Left kidney (tissue), 8 donors: ENCODE measurements at places on chromosomes 3 and 15. TPM values are rescaled to one million over a fixed set of nuclear protein-coding genes. Genes with fewer than 3 reads are reported as not detected.

- no peak for DNase-seq
These were observed 104.4 kb downstream of the PPP2R3A start for GRCh38 chr3:136069933-136070332.

DNA sequence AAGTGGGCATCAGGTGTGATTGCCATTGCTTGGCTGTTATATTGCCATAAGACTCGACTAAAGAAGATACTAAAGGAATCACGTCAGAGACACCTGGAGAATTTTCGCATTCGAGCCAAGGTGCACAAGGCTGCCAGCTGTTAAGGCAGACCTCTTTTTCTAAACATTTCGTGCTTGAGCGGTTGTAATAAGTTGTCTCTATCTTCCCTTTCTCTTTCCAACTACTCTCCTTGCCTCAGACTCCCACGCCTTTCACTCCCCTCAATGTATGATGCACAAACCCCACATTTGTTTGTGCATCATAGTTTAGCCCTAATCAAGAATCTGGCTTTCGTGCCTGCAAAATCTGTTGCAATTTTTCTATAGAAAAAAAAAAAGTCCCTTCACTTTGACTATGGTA lies 118.0 kb downstream of the IQCH start:
- no peak for DNase-seq

DNA sequence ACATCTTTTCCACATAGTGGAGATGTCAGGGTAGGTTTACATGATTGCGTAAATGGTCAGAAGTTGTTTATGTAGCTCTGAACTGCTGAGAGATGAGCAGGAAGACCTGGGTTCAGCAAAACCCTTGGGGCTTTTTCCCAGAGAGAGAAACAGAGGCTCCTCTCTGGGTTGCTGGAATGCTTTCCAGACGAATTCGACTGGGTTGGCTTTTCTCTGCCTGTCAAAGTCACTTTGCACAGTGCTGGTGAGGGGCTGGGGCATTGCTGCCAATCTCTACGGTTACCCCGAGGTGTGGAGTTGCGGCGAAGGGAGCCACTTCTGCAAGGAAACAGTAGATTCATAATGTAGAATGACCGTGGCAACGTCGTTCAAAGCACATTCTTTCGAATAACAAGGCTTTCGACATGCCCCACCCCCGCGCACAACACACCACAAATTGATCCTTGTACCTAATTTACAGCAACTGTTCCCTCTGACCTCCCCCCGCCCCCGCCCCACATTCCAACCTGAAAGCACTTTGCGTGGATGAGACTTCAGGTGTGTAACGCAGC lies 950 bp upstream of the CNTN4 start:
- no peak for DNase-seq

The GADL1 gene
- polyA plus RNA-seq: 5.1 TPM

The CAMK2N2 gene
- 0.25 TPM for polyA plus RNA-seq

GRCh38 chr3:5122741-5123706 lies 932 bp downstream of the ARL8B start:
- DNase-seq: peak; percentile 20

The GOLGA8S gene
- 1.4 TPM for polyA plus RNA-seq

The ZNF148 gene
- polyA plus RNA-seq: 51.8 TPM

GRCh38 chr3:144585408-144585807 lies 613.8 kb downstream of the DIPK2A start:
- DNase-seq: no peak

The SUCNR1 gene
- 8.0 TPM for polyA plus RNA-seq

The SKOR1 gene
- 0.70 TPM for polyA plus RNA-seq

The COL8A1 gene
- polyA plus RNA-seq: 9.0 TPM

The AADACL2 gene
- not detected for polyA plus RNA-seq

- DNase-seq: no peak
These were observed 40.6 kb downstream of the TNK2 start for GRCh38 chr3:195867631-195868335.

- DNase-seq: no peak
These were observed 223.8 kb downstream of the RSRC1 start for GRCh38 chr3:158333736-158334135.

The ANKDD1A gene
- polyA plus RNA-seq: 8.8 TPM

The VPS8 gene
- 59.4 TPM for polyA plus RNA-seq

DNA sequence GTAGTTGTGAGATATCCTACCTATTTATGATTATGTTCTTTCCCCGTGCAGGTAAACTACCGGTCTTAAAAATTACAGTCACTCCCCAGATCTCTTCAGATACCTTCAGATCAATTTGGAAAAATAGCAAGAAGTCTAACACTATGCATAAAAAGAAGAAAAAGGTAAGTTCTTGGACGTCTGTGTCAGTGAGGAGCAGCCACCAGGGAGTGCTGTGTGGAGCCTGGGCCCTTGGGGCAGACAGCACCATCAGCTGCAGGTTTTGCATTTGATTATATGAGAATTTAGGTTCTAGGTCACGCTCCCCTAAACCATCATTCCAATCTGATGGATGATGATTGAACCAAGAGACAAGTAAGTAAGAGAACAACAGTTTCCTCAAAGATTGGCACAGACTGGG lies 8.9 kb upstream of the RNF7 start:
- no peak for DNase-seq

- no peak for DNase-seq
These were observed 116.7 kb downstream of the NR1I2 start for GRCh38 chr3:119898478-119899191.

The ARL6IP5 gene
- 110 TPM for polyA plus RNA-seq

DNA sequence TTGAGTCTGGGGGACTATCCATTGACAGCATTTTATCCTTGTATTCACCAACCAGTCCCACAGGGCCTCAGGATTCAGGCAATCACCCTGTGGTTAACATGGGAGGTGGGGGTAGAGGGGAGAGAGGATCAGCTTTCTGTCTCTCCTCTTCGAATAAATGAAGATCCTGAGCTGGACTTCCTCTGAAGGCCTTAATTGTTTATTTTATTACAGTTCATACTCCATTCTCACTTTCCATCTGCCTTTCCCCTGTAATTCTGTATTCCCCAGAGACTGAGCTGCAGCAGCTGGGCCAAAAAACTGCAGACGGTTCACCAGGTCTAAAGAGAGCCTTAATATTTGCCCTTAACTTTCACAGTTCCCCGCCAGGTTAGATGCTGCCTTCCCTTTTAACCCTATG lies 11.9 kb downstream of the TAGLN3 start:
- DNase-seq: no peak

The THSD4 gene
- 30.2 TPM for polyA plus RNA-seq

The ISLR gene
- polyA plus RNA-seq: 43.2 TPM

The CCNB2 gene
- 61.4 TPM for polyA plus RNA-seq

DNA sequence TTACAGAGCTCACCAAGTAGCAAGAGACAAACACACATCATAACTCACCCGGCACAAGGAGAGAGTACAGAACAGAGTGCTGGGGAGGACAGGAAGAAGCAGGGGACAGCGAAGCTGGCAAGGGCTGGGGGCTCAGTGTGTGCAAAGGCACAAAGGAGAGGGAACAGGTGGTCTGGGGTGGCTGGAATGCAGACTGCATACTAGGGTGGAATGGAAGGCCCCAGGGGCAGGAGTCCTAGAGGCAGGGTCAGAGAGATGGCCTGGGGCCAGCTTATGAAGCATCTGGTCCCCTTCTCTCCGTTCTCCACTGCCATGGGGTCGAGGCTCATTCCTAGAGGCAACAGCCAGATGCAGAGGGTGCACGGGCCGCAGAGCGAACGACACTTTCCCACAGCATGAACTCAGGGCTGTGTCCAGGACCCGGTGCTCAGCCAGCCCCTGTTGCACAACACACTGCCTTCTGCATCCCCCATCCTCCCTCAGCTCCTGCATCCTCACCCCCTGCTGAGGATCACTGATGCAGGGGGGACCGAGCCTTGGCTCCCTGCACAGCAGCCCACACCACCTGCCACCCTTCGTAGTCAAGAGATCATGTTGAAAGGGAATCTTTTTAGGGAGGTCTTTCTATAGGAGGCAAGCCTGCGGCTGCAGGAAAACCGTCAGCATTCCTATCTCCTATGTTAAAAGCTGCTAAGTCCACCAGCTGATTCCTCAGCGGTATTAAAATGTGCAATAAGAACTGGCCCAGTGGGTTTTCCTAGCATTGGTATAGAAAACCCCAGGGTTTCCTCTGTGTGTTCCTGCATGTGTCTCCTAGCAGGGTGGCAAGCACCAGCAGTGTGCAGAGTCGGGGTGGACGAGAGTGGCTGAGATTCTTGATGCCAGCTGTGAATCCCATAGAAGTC lies 293.5 kb downstream of the UACA start:
- DNase-seq: no peak

- DNase-seq: no peak
These were observed 24.1 kb downstream of the WDR48 start for GRCh38 chr3:39075910-39076309.

DNA sequence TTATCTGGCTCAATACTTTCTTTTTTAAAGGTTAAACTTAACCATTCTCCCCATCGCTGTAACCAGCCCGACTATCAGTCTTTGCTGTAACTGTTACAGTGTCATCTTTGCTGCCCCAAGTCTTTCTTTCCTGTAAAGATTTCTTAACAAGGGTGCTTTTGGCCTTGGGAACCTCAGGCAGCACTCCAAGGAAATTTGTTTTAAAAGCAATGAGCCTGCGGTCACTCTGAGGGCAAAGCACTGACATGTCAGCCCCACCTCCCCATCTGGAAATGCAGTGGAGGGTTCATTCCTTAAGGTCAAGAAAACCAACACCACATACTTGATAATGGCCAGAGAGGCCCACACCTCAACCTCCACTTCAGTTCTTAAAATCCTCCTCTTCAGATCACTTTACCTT lies 3.2 kb downstream of the TRANK1 start:
- DNase-seq: no peak

The LOXL1 gene
- 70.4 TPM for polyA plus RNA-seq

- no peak for DNase-seq
These were observed 21.5 kb upstream of the KCNMB3 start for GRCh38 chr3:179272385-179272784.

DNA sequence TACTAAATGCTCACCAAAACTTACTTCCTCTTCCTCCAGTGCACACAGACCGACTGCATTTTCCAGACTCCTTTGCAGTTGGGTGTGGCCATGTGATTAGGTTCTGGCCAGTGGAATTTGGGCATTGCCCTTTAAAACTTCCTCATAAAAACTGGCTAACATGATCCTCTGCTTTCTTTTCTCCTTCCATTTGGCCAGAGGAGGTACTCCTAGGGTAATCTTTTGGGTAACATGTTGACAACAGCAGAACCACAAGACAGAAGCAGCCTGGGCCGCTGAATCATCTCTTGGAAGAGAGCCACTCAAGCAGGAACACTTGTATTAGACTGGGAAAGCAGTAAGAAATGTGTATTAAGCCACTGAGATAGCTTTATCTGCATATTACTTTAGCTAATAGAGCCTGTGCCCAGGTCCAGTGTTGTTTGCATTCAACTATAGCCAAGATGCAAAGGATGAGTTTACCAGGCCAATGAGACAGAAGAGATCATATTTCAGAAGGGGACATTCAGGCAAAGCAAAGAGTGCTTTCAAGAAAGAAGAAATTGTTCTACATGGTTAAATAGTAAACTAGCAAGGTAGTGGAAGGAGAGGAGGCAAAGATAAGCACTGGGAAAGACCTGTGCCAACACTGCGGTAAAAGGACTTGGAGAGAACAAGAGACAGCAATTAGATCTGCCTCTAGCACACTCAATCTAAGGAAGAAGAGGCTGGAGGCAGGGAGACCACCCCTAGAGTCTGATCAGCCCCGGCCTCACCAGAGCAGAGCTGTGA lies 79.8 kb downstream of the PLCH1 start:
- peak; percentile 13 for DNase-seq

DNA sequence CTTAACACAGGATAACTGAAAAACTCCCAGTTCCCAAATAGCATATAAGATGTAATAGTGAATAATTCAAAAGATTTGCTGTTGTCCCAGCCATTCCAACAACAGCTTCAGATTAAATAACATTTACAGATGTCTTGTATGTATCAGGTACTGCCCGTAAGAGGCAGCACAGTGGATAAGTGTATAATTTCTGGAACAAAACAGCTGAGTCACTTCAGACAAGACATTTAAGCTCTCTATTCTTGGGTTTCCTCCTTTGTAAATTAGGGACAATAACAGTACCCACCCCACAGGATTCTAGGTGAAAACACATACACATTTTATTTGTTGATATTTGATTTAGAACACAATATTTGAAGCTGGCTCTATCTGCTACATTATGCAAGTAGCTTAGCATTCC lies 2.6 kb upstream of the WWTR1 start:
- DNase-seq: no peak

The SPG11 gene
- polyA plus RNA-seq: 102 TPM

DNA sequence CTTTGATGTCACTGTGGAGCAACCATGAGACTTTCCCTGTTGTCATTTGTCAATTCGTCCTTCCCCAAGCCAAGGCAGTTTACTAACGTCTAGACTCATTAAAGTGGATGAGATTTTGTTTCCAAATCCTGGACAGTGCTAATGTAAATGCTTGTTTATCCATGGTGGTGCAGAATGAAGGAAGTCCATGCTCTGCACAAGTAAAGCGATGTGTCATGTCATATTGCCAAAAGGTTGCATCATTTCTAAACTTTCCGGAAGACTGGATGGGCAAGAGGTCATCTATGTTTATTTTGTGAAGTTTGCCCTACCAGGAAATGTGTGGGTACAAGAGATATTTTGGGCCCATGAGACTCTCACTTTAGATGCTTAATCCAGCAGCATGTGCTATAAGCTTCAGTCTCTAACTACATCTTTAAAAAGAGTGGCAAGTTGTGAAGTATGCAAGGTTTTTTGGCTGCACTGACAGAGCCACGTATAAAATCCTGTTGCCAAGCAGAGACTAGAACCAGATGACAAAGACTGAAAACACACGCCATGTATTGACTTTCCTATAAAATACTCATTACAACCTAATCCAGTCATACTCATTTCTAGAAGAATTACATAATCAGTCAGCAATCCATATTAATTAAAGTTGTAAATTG lies 72.1 kb upstream of the FNDC3B start:
- no peak for DNase-seq

DNA sequence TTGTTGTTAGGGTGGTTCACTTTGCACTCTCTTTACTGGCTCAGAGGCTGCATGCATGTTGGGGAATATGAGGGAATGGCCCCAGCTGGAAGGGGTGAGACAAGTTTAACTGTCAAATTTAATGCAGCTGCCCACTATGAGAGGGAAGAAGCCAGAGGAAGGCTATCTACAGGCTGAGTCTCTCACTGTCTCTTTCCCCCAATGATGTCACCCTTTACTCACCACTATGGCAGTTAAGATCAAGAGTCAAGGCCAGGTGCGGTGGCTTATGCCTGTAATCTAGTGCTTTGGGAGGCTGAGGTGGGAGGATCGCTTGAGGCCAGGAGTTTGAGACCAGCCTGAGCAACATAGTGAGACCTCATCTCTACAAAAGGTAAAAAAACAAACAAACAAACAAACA lies 12.2 kb upstream of the RBMS3 start:
- no peak for DNase-seq

GRCh38 chr15:48190932-48191573 lies 412 bp upstream of the CTXN2 start:
- peak; percentile 93 for DNase-seq

The NRROS gene
- 2.6 TPM for polyA plus RNA-seq

DNA sequence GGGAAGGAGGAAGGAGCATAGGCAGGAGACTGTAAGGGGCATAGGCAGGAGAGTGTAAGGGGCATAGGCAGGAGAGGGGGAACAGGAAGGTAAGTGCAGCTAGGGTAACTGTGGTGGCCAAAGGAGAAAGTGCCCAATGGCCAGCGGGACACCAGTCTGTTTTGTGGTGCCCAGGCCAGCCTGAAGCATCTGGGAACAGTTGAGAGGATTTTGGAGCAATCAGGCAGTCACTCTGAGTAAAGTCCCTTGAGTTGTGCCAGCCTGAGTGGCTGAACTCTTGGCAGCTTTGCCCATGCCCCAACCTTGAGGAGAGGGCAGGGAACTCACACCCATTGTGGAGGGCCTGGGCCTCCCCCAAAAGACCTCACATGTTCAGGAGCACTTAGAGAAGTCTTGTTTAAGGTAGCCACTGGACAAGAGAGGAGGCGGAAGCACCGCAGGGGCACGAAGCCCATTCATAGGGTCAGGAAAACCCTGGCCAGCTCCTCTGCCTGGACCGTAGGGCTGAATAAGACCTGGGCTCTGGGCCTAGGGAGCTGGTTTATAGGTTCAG lies 3.5 kb upstream of the TGM5 start:
- DNase-seq: no peak
